ENCODE measurements at places on chromosomes 11 and 22.

DNA sequence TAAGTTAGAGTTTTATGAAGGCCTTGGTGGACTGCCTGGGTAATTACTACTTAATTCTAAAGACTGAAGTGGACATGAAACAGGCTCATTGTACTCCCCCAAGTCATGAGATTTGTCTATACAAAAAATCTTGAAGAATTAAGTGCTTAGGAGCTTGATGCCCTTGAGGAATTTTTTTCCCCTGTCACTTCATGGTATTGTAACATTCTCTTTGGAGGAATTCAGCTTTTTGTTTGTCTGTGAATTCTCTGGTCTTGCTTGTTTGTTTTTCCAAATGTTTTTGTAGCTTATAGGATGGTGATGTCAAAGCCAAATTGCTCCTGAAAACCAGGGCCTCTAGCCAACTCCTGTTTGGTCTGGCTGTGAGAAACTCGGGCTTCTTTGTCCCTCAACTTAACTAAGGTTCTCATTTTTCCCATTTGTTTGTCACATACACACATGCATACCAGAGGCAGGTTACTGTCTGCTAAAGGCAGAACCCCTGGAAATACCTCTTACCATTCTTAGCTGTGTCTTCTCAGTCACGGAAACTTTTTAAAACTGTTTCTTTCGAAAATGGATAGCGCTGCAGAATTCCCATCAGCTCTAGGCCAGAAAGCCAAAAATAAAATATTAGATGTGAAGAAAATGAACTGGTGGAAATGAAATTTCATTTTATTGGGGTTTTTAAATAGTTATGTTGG, 66.9 kb downstream of the AMOTL1 start:
- DNase-seq: no peak

- no peak for DNase-seq
Observed at GRCh38 chr11:79011357-79011756, 429.5 kb downstream of the TENM4 start.

GRCh38 chr22:41557401-41558240, 3.2 kb upstream of the CSDC2 start:
- DNase-seq: peak; percentile 60

GRCh38 chr22:44229331-44229730, 48.6 kb downstream of the PARVG start:
- no peak for DNase-seq

- DNase-seq: peak; percentile 81
Observed at GRCh38 chr11:18771266-18772035, 20.1 kb downstream of the PTPN5 start.

- DNase-seq: no peak
Observed at GRCh38 chr11:103546236-103546635, 437.0 kb downstream of the DYNC2H1 start.

DNA sequence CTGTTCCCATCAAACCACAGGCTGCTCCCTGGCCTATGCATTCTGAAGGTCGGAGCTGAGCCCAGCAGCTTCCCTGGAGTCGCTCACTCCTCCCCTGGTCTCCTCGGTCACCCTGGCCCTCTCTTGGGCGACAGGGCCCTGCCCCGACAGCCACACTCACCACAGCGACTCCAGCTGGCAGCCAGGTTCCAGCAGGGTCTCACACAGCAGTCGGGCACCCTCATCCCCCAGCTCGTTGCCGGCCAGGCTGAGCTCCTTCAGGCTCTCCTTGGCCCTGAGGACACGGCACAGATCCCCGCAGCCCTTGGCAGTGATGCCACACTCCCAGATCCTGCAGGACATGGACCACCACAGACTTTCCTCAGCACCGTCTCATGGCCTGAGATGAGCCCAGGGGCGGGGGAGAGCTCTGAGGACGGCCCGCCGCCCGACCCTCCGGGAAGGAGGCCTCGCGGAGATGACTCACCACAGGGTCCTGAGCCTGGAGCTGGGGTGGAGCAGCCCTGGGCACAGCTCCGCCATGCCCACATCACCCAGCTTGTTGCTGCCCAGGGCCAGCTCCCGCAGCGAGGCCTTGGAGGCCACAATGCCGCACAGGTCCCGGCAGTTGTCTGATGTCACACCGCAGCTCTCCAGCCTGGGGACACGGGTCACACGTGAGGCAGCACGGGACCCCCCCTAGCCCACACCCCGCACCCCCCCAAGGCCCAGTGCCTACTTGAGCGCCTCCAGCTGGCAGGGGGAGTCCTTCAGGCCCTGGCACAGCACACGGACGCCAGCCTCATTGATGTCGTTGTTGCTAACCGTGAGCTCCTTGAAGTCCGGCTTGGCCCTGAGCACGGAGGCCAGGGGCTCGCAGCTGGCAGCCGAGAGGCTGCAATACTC, 8.5 kb downstream of the RNH1 start:
- DNase-seq: no peak

GRCh38 chr11:125157118-125157733, 7.3 kb upstream of the PKNOX2 start:
- no peak for DNase-seq

- no peak for DNase-seq
Observed at GRCh38 chr11:69003301-69003865, 9.7 kb downstream of the MRGPRF start.

GRCh38 chr11:75811485-75811884, 3.5 kb upstream of the UVRAG start:
- DNase-seq: no peak

GRCh38 chr22:17656870-17657395, 18.4 kb downstream of the BCL2L13 start:
- no peak for DNase-seq

GRCh38 chr22:44870021-44870420, 117.6 kb downstream of the ARHGAP8 start:
- DNase-seq: peak; percentile 65

GRCh38 chr11:119144825-119145486, 3.9 kb upstream of the ABCG4 start:
- DNase-seq: no peak

- no peak for DNase-seq
Observed at GRCh38 chr11:77395460-77396173, 78.3 kb downstream of the PAK1 start.

GRCh38 chr11:45537614-45538013, 127.8 kb downstream of the CHST1 start:
- no peak for DNase-seq

DNA sequence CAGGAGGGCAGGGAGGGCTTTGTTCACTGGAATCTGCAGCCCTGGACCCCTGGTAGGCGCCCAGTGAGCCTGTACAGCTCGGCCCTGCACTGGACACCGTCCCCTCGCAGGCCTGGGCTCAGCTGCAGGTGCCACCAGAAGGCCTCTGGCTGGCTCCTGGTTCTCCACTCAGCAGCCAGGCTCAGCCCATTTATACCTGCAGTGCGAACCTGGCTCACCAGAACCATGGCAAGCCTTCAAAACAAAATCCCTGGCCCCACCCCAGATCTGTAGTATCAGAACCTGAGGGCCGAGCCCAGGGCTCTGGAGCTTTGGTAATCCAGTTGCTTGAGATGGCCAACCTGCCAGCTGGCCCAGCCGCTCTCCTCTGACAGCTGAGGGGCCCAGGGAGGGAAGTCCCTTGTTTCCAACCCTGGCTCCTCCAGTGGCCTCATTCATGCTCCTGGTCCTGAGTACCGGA, 870 bp upstream of the FREY1 start:
- DNase-seq: no peak

- DNase-seq: peak; percentile 38
Observed at GRCh38 chr22:30875481-30876215, 92.9 kb downstream of the MORC2 start.

DNA sequence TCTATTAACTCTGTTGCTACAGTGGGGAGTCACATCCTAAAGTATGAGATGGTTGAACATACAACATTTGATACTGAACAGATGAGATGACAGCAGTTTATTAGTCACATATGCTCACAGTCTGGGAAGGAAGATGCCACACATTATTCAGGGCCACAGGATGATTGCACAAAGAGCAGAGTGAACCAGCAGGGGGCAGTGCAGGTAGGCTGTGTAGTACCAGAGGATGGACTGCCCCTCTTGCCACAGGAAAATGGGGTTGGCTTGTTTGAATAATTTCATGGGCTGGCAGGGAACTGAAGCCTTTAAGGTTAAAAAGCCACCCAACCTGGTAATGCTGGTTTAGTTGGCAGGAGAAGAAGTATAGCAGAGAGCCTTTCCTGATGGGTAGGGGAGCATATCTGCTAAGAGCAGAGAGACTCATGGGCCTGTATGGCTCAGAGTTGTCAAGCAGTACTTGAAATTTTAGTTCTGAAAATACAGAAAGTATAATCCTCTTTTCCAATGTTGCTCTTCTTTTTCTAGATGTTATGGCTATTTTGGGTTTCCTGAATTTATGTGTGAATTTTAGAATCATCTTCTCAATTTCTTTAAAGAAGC, 180.4 kb upstream of the B3GAT1 start:
- DNase-seq: no peak

DNA sequence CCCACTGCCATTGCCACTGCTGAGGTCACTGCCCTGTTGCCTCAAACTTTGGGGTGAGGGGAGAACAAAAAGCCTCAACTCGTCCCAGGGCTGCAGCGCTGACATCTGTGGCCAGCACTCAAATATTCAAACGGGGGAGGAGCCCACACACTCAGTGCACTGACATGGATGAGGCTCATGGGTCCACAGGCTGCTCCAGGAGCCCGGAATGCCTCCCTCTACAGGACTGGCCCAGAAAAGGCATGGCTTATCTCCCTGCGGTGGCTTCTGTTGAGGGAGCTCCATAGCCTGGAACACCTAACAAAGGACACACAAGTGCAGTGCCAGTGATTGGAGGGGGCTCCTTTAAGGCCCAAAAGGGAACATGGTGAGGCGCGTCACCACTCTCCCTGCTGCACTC, 341.1 kb upstream of the LUZP2 start:
- no peak for DNase-seq

GRCh38 chr11:81602508-81602907, 1131.2 kb downstream of the FAM181B start:
- DNase-seq: no peak

- DNase-seq: no peak
Observed at GRCh38 chr11:82494988-82495432, 238.7 kb downstream of the FAM181B start.

DNA sequence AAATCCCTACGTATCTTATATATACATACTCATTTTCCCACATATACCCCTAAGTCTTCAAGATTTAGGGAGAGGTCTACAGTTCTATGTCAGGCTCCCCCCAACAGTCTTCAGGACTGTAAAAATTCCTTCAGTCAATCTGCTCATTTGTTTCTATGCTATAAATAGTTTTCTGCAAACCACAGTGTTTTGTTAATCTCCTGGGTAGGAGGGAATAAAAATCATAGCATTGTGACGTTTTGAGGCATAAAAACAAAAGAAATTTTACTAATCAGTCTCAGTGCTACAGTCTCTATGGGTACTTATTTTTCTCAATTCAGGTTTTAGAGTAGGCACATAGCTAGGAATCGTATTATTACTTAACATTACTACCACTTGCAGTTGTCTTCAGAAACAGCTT, 552.8 kb upstream of the LRRC4C start:
- DNase-seq: no peak

- DNase-seq: no peak
Observed at GRCh38 chr11:131924457-131925201, 554.2 kb downstream of the NTM start.

DNA sequence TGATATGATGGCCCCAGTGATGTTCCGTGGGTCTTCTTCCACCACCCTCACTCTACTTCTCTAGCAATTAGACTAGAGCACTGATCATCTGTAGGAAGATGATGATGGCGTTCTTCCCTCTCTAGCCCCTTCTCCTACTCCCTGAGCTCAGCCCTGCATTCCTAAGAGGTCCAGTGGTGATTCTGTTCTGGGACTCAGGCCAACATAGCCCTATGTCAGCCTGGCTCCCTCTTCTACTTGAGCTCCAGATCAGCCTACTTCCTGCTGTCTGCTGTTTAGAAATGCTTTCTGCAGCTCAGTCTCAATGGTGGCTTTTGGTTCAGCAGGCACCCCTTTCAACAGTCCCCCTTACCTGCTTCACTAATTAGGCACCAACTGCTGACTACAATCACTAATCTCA, 86.1 kb upstream of the ZBED5 start:
- DNase-seq: no peak

GRCh38 chr22:35705141-35705540, 12.5 kb upstream of the APOL5 start:
- no peak for DNase-seq
